NCI-H510A (cell line): ENCODE measurements at places on chromosomes 16 and 17.

DNA sequence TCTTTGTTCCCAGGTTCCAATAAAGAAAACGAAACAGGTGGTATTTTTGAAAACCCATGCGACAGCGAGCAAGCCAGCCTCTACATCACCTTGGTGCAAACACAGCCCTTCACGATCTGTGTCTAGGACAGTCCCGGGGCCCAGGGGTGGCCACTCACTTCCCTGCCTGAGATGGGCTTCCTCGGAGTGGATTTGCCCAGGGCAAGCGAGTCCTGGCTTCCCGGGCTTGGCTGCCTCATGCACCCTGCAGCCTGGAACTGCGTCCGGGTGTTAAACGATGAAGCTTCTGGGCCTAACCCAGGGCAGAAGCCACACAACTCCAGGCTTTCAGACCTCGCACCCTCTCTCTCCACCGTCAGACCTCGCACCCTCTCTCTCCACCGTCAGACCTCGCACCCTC is 66.0 kb downstream of the RPH3AL start:
- DNase-seq: no peak

DNA sequence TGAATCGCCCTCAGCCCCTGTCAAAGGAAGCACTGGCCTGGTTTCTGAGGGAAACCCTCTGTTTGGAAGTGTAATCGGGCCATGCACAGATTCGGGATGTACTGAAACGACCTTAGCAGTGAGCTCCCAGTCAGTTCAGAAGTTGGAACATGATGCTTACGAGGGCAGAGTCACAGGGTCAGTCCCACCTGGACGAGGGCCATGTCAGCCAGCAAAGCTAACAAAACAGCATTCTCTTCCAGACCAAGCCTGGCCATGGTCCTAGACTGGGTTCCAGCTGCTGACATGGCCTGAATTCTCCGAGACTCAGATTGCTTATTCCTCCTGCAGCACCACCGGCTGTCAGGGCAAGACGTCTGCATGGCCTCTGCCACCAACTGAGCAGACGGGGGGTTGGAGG is 192.2 kb upstream of the WSCD1 start:
- DNase-seq: no peak

DNA sequence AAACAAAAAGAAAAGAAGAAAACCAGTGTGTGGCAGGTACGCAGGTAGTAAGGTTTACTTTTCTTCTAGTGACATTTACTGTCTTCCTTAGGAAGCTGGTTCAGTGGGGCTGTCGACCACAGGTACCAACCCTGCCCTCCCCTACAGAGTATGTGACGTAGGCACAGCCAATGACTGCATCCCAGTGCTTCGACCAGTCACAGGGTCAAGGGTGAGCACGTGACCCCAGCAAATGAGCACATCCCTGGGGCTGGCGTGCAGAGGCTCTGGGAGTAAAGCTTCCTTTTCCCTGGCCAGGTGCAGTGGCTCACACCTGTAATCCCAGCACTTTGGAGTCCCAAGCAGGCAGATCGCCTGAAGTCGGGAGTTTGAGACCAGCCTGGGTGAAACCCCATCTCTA is 38.9 kb upstream of the PLCG2 start:
- no peak for DNase-seq

DNA sequence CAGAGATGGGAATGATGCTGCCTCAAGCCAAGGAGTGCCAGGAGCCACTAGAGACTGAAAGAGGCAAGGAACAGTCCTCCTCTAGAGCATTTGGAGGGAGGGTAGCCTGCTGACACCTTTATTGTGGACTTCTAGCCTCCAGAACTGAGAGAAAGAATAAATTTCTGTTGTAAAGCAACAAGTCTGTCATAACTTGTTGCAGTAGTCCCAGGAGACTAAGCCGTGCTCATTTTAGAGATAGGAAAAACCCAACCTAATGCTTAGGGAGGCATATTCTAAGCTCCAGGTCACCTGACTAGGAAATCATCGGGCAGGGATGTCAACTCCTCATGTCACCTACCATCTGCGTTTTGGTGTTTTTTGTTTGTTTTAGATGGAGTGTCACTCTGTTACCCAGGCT is 345.4 kb upstream of the EEF2KMT start:
- no peak for DNase-seq

- DNase-seq: no peak
Measured at GRCh38 chr16:50600582-50601283, 52.5 kb downstream of the NKD1 start.

DNA sequence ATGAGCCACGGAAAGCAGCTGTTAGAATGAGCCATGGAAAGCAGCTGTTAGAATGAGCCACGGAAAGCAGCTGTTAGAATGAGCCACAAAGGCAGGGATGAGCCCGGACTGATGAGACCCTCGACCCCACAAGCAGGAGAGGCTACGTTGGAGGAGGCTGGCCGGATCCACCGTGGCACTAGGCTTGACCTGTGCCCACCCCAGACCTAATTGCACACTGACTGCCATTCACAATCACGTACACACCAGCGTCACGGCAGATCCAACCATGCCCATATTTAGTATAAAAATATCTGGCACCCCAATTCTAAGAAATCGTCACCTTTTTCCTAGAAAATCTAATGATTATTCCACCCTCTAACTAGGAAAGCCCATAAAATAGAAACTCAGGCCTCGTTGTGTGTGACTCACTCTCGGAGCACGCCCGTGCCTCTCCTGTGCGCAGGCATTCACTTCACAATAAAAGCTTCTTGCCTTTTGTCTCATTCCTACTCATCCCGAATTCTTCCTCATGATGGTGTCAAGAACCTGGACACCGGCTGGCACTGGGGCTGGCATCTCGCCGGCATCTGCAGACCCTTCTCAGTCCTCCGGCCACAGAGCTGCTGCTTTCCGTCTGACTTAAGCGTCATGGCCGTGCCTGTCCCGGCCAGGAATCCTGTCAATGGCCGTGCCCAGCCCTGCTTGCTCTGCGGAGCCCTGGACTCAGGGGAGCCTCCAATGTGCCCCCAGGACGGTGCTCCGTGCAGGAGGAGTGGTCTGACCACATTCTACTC is 5.5 kb upstream of the SECTM1 start:
- no peak for DNase-seq

DNA sequence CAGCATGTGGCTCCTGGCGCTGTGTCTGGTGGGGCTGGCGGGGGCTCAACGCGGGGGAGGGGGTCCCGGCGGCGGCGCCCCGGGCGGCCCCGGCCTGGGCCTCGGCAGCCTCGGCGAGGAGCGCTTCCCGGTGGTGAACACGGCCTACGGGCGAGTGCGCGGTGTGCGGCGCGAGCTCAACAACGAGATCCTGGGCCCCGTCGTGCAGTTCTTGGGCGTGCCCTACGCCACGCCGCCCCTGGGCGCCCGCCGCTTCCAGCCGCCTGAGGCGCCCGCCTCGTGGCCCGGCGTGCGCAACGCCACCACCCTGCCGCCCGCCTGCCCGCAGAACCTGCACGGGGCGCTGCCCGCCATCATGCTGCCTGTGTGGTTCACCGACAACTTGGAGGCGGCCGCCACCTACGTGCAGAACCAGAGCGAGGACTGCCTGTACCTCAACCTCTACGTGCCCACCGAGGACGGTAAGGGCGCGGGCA is 645 bp downstream of the NLGN2 start:
- DNase-seq: no peak

GRCh38 chr17:33385133-33385532 is 92.0 kb upstream of the ASIC2 start:
- no peak for DNase-seq

GRCh38 chr16:5041600-5042133 is 7.9 kb upstream of the NAGPA start:
- DNase-seq: no peak

- no peak for DNase-seq
Measured at GRCh38 chr16:53600126-53600525, 97.1 kb upstream of the AKTIP start.

- DNase-seq: no peak
Measured at GRCh38 chr17:9842057-9842758, 16.5 kb downstream of the GLP2R start.

- no peak for DNase-seq
Measured at GRCh38 chr17:18070861-18071340, 16.8 kb upstream of the DRG2 start.

- DNase-seq: no peak
Measured at GRCh38 chr16:10906482-10906881, 29.5 kb downstream of the CIITA start.

DNA sequence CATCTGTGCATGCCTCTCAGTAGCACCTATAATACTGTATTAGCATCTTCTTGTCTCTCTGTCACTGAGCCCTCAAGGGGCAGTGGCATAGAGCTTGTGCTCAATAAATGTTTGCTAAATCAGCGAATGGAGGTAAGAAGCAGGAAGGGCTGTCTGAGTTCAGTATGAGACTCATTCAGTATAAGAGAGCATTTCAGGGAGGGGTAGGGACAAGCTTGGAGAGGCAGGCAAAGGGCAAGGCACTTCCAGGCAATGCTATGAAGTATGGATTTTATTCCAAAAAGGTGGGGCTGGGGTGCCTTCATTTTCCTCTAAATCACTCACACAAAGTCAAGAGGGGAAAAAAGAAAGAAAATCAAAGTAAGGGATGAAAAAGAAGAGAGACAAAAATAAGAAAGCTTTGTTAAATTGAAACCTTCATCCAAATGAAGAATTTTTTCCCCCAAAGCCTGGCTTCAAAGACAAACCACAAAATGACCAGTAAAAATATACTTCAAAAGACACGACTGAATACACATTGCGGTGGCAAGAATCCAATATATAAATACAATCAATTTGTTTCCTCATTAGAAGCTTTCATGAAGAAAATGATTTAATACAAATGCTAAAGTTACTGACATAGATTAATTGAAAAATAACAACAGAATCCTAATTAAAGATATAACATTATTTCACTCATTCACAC is 51.2 kb downstream of the SKAP1 start:
- no peak for DNase-seq

DNA sequence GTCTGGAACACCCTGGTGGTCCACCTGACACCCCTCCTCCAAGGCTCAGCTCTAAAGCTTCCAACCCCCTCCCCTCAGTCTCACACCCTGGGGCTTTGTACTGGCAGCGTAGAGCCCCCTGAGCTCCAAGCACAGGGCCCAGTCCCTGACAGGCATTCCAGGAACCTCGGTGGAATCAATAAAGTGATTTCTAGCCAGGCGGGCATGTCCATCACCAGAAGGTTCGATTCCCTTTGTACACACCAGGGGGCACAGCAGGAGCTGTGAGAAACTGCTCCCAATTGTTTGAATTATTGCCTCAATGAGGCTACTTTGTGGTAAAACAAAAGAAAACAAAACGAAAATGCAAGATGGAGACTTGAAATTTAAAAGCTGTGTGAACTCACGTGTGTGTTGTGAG is 51.8 kb downstream of the SMPD3 start:
- DNase-seq: no peak

DNA sequence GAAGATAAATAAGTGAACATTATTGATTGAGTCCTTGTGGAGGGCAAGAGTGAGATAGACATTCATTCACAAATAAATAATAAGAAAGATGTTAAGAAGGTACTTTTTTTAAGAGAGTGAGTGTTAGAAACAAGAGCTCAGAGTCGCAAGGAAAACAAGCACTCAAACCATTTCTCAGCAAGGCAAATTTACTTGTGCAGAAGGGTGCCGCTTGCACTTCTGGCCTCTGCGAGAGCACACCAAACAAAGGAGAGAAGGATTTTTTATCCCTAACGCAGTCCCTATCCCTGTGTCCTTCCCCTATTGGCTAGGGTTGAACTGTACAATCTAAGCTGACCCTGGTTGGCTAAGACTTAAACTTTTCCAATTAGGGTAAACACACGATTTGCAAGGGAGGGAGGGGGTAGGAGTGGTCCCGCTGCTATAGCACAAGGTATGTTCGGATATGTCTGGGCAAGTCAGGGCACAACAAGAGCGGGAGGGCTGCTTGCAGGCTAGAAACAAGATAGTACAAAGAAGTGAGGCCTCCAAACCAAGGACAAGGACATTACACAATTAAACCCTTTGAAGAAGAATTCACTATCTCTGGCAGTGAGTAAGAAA is 156.2 kb downstream of the PPM1E start:
- no peak for DNase-seq

- DNase-seq: no peak
Measured at GRCh38 chr16:86848821-86849220, 270.5 kb downstream of the FOXL1 start.

DNA sequence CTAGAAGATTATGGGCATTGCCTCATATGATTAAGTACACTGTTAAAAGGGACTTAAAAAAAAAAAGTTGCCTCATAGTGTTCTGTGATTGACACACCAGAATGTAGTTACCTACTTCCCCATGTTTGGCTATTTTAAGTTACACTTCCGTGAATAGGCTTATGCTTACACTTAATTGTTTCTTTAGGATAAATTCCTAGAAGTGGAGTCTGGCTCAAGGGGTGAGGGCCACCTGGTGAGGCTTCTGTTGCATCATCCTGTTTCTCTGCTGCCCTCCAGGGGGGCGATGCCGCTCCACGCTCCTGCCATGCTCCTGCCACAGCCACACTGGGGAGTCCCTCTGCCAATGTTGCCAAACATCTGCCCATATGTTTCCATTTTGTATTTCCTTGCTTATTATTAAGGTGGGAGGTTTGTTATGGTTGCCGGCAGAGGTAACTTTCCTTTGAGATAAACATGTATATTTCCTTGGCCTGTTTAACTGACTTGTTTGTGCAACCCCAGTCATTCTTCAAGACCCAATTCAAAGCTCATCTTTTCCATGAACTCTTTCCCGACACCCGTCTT is 73.1 kb downstream of the KSR1 start:
- DNase-seq: peak; percentile 43

DNA sequence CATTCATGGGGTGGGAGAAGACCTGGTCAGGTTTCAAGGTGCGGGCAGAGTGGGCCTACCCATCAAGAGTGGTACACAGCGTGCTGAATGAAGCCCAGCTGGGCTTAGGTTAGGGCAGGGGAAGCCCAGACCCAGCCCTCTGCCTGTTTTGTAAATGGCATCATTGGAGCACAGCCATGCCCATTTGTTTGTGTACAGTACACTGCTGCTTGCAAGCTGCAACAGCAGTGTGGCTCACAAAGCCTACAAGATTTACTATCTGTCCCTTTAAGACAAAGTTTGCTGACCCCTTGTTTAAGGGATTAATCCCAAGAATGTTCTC is 230.1 kb upstream of the TNRC6C start:
- DNase-seq: no peak

DNA sequence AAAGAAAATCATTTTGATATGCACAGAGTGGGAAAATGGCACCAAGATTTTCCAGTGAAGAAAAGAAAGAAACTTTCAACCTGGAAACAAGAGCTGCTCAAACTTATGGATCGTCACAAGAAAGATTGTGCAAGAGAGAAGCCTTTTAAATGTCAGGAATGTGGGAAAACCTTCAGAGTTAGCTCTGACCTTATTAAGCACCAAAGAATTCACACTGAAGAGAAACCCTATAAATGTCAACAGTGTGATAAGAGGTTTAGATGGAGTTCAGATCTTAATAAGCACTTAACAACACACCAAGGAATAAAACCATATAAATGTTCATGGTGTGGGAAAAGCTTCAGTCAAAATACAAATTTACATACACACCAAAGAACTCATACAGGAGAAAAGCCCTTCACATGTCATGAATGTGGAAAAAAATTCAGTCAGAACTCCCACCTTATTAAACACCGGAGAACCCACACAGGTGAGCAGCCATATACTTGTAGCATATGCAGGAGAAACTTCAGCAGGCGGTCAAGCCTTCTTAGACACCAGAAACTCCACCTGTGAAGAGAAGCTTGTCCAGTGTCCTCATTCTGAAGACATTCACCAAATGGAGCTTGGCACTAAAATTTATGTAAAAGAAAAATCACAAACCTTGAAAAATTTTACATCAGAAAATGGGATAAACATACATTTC is 12.2 kb downstream of the ZNF75A start:
- DNase-seq: no peak
